ENCODE measurements at places on chromosomes 5 and 9.

DNA sequence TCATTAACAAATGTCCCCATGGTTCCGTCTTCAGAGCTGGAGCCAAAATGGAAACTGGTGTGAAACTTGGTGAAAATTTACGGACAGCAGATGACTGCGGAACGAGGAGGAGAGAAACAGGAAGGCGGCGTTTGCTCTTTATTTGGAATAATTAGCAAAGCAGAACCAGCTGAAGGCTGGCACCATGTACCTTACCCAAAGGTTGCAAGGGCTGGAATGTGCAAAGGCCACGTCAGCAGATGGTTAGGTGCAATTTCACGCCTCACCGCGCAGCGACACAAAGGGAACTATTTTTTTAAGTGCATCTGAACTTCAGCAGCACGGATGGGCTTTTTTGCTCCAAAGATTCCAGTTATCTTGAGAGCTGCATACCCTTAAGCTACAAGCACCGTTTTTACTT is 127.4 kb downstream of the COL23A1 start:
- peak; percentile 42 for DNase-seq

DNA sequence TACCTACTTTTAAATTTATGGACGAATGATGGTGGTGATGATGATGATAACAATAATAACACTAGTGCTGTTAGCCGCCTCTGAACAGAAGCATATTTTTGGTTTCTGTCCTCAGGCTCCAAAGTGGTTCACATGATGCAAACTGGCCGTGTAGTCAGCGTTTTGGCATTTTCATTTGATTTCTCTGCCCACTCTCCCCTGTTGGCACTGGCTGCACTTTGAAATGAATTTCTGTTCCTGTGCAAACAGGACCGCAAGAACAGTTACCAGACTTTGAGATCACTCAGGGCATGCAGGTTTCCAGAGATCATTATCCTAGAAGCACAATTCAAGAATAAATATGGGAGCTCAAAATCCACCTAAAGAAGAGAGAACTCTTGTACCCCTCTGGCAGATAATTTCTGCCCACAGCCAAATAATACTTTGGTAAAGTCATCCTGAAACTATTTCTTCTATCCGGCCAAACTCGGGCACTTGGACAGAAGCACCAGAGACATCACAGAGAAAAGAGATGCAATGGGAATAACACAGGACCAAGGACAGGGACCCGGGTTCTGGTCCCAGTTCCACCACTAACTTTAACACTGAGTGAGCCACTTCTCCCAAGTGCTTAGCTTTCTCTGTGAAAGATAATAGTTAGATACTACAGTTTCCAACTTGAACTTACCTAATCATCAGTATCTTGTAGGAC is 201.7 kb upstream of the PTGER4 start:
- peak; percentile 15 for DNase-seq

GRCh38 chr5:10671041-10672008 is 89.7 kb downstream of the DAP start:
- DNase-seq, result no peak

- DNase-seq, result no peak
Measured at GRCh38 chr9:118290116-118290515, 585.9 kb downstream of the TLR4 start.

DNA sequence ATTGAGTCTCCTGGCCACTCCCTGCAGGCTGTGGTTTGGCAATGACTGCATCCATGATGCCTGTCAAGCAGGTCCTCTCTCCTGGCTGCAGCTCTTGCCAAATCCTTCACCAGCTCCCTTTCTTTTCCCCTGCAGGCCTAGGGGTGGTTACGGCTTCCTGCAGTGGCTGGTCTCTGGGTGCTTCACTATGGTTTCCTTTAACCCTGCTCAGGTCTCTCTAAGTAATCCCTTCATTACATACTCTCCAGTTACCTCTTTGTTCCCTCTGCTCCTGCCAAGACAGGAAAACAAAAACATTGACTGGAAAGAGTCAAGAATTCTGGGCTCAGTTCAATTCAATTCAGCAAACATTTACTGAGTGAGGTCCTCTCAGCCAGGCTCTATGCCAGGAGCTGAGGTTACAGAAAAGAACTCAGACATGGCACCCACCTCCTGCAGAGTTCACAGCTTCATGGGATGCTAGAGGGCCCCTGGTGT is 19.8 kb upstream of the PTPN3 start:
- no peak for DNase-seq

GRCh38 chr9:17005056-17005823 is 129.6 kb upstream of the CNTLN start:
- peak; percentile 80 for DNase-seq

- DNase-seq, result no peak
Measured at GRCh38 chr5:100165309-100165708, 369.9 kb upstream of the FAM174A start.

DNA sequence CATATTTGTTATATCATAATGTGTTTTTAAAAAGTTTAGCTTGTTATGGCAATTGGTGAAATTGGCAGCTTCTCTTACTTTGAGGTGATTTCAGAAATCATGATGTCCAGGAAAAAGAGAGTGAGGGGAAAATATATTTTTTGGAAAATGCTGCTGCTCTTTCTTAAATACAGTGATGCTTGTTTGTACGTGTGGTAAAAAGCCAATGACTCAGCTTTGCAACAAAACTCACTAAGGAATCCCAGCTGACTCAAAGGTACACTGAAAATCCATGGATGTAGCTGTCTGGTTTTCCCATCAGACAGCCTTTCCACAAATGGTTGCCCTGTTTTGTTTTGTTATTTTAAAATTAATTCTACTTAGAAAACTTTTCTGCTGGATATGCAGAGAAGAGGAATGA is 306.4 kb upstream of the PAPPA start:
- DNase-seq, result peak; percentile 70

GRCh38 chr9:136776947-136777346 is 12.6 kb upstream of the LCN15 start:
- no peak for DNase-seq

DNA sequence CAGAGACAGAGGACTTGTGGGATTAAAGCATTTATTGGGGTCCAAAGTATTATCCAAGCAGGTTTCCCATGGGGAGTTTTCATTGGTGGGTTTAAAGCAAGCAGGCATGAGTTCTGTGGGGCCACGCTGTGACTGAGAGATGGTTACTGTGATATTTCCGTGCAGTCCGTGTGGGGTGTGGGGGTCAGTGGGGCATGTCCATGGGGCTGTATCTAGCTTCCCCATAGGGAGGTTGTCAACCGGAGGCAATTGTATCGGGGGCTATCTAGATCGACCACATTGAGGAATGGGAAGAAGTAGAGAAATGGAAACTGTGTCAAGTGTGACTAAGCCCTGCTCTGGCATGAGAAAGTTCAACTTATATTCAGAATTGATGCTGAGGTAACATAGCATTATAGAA is 7.1 kb upstream of the RPS23 start:
- DNase-seq, result no peak

GRCh38 chr5:178430186-178431062 is 159.8 kb downstream of the COL23A1 start:
- no peak for DNase-seq

GRCh38 chr9:127848756-127849504 is 5.5 kb downstream of the ENG start:
- no peak for DNase-seq

GRCh38 chr5:2741956-2742355 is 9.5 kb downstream of the IRX2 start:
- peak; percentile 32 for DNase-seq

GRCh38 chr5:112533362-112533761 is 114.3 kb upstream of the EPB41L4A start:
- no peak for DNase-seq

- no peak for DNase-seq
Measured at GRCh38 chr5:88952996-88953643, 70.1 kb upstream of the MEF2C start.

DNA sequence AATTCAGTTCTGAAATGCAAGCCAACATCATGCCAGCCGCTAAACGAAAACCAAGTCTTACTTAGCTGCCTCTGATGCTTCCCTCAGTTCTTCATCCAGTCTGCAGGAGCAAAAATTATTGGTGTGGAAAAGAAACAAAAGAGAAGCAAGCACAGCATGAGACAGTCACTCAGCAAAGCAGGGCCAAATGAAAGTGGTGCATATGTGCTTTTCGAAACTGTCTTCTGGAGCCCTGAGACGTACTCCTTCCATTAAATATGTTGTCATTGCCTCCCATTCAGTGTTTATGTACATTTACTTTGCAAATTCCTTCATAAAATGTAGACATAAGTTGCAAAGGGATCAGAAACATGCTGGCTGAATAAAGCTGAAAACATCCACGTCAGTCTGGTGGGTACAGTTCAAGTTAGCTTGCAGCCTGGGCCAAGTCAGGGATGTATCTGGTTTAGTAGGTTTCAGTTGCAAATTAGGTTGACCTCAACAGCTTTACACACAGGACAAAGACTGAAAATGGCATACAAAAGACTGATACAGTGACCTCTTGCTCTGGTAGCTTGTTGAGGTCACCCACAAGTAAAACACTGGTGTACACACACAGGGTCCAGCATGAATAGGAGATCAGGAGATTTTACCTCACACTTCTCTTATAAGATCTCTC is 139.7 kb upstream of the PCA3 start:
- no peak for DNase-seq

DNA sequence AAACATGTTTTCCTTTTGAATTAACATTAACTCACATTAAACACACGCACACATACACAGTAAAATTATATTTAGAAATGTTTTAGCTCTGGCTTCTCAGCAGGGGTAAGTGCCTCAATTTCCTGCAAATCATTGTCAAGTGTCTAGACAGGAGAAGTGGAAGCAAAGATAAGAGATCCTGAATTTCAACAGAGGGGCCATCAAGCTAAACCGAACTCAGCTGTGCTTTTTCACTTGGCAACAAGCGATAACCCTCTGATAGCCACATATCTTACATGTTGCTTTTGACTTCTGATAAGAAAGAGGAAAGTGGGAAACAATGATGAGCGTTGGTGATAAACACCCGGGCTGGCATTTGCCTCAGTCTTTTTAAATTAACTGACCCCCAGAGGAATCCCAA is 79.7 kb upstream of the SPDL1 start:
- no peak for DNase-seq

DNA sequence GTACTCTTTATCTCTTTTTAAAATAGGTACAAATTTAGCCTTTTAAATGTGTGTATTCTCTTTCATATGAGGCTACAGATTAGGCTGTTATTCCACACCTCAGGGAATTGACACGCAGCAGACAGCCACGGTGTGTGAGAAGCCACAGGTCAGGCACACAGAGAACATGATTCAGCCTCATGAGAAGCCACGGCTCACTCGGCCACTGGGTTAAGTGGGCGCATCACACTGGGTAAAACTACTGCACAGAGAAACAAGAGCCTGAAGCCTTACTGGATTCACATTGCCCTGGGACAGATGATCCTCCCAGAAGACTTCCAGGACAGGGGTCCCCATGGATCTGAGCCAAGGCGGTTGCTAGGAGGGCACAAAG is 28.2 kb downstream of the LPCAT1 start:
- no peak for DNase-seq

DNA sequence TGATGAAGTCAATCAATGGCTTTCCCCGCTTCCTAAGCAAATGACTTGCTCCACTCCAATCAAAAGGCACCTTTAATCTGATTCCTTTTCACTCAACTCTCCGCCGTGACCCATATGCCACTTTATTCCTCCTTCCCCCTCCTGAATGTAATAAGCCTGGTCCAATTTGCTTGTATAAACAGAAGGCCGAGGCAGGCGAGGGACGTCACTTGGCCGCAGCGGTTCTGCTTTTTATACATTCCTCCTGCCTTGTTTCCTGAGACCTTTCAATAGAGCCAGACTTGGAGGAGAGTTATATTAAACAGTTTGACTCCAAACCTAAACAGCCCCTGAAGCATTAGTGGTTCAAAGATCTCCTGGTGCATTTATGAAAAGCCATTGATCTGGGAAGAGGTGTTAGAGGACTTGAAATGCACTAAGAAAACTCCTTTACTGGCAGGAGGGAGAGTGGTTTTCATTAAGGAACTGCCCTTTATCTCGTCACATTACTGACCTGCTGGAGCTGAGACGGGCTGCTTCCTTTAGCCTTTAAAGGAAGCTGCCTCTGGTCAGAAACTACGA is 273.4 kb downstream of the SLIT3 start:
- no peak for DNase-seq

DNA sequence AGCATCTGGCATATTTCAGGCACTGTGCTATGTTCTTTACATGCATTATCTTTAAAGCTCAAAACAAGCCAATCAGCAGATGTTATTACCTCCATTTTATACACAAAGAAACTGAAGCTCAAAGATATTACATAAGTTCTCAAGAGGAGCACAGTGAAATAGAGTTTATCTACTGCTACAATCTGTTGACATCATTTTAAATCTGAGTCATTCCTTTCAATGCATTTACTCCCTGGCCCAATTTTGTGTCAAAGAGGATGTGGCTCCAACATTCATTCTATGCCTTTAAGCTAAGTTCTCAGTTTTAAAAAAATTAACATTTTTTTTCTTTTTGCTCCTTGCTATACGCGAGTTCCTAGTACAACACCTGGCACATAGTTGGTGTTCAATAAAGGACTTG is 486.3 kb upstream of the ZNF462 start:
- peak; percentile 15 for DNase-seq

DNA sequence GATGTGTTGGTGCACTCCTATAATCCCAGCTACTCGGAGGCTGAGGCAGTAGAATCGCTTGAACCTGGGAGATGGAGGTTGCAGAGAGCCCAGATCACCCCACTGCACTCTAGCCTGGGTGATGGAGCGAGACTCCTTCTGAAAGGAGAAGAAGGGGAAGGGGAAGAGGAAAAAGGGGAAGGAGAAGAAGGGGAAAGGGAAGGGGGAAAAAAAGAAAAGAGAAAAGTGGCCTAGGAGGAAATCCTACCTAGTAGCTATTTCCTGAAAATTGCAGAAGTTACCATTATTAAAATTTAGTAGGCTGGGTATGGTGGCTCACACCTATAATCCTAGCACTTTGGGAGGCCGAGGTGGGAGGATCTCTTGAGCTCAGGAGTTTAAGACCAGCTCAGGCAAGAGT is 67.4 kb downstream of the ARRDC3 start:
- no peak for DNase-seq

DNA sequence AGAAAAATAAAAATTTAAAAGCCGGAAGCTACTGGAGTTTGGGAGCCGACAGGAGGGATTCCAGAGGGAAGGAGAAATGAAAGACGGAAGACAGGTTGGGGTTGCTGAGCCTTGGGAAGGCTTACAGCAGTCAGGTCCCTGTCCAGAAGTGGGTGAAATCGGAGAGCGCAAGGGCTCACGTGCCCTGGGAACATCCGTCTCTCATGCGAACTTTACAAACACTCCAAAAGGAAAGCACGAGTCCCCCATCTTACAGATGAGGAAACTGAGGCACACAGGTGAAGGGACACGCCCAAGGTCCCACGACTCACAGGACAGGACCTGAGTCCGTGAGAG is 347 bp upstream of the OLFML2A start:
- DNase-seq, result no peak

DNA sequence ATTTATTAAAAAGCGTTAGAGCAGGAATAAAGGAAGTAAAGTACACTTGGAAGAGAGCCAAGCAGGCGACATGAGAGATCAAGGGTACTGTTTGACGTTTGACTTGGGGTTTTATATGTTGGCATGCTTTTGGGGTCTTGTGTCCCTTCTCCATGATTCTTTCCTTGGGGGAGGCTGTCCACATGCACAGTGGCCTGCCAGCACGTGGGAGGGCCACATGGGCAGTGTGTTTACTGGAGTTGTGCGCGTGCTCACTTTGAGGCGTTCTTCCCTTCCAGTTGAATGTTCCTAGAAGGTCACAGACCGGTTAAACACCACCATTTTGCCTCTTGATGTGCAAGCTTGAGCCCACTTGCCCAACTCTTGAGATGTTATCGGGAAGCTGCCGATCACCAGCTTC is 49.5 kb upstream of the ICE1 start:
- no peak for DNase-seq

GRCh38 chr5:170986598-170986997 is 124.8 kb downstream of the RANBP17 start:
- peak; percentile 6 for DNase-seq
